ENCODE measurements at places on chromosomes 1 and 21.

DNA sequence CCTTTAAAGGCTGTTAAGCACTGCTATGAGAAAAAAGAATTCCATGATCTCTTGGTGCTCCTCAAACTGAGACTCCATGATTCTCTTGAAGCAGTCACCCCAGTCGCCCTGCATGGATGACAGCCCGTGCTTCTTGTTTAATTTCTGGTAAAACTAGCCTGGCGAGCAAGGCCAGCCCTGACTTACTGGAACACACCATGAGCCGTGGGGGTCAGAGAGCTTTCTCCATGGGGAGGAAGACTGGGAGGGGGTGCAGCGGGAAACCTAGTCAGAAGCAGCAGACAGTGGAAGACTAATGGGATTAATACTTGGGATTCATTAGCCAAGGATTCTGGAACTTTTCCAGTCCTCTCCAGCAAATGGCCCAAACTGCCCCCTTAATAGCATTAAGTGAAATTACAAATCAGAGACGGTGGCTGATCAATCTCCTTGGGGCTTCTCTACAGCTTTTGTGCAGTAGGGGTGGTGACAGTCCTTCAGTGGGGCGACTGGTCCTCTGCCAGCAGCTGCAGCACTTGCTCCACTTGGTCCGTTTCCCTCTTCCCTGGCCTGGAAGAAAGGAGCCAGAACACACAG, 57.2 kb upstream of the LRRN2 start:
- no peak for DNase-seq

GRCh38 chr1:226349801-226350518, 41.0 kb upstream of the LIN9 start:
- DNase-seq, result no peak

DNA sequence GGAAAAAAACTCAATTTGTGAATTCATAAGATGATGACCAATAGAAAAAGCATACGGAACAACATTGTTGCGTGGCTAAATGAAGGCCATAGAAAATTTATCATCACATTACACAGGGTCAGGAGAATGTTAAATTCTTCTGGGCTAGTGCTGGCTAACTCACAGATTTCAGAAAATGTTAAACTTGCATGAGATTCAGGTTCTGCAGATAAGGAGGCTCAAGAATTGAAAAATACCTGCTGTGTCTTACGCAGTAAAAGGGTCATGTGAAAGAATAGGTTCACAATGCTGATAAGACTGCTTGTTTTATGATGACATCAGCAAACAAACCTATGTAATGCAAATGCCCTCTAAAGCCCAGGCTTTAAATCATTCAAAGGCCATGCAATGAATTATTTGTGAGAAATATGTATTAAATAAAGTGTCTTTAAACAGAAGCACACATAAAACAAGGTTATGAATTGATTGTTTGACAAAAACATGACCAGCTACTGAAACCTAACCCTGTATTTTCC, 378.8 kb downstream of the USP25 start:
- DNase-seq, result no peak

- no peak for DNase-seq
These were observed 27.9 kb upstream of the EFHD2 start for GRCh38 chr1:15381805-15382204.

DNA sequence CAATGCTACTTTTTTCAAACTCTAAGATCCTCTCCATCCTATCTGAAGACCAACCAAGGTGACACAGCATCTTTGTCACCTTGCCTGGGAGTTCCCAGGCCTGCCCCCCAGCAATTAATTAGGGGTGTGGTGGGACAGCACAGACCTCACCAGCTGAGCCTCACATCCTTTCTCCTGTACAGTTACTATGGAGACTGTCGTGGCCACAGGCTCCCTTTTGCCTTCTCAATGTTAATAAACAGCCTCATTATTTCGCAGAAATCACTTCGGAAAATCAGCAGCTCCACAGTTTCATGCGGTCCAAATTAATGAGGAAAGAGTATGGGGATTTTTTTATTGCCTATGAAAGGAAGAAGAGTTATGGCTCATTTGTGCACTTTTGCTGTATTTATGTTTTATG, 378.3 kb downstream of the NPHP4 start:
- no peak for DNase-seq

GRCh38 chr21:44288251-44289110, 2.8 kb downstream of the AIRE start:
- no peak for DNase-seq
